ENCODE measurements at places on chromosomes 4 and X.

DNA sequence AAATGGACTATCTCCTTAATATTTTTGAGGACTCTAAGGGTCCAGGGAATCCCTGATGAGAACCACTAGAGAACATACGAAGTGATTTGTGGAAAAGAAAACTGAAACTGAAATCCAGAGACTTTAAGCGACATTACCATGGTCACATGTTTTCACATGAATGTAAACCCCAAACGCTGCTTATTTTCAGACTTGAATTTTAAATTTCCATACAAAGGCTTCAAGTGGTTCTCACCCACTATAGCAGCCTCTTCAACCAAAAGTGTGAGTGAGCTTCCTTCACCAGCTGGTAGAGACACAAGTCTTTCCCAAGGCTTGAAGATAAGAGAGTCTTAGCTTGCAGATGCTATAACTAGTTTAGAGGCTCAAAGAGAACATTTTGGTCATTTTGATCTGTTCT, 232.7 kb downstream of the MGST2 start:
- DNase-seq, result no peak

GRCh38 chr4:186082221-186082620, 13.3 kb downstream of the TLR3 start:
- DNase-seq, result no peak

- DNase-seq, result no peak
These were observed 565 bp upstream of the ZNF41 start for GRCh38 chrX:47483306-47484268.

- DNase-seq, result no peak
These were observed 104.4 kb upstream of the CXCL13 start for GRCh38 chr4:77501240-77501639.

GRCh38 chrX:20968996-20969395, 405.2 kb upstream of the CNKSR2 start:
- DNase-seq, result no peak

DNA sequence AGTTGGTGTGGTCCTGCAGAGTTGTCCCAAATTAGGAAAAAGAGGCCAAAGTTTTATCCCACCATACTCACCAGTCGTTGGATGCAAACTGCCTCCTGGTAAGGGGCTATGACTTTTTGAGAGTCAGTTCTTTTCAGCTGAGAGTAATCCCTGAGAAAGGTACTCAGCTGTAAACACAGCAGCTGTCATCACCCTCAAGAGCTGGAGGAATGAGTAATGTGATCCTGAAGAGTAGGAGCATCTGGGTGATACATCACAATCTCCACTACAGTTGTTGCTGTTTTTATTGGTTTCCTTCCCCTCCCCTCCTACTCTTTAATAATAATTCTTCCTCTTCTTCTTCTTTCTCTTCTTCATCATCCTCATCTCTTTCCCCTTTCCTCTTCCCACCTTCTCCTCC, 5.7 kb downstream of the MAGEE1 start:
- no peak for DNase-seq

- peak; percentile 23 for DNase-seq
These were observed 25.1 kb downstream of the XIAP start for GRCh38 chrX:123884809-123885408.

- no peak for DNase-seq
These were observed 8.1 kb downstream of the ENPEP start for GRCh38 chr4:110484029-110484428.

DNA sequence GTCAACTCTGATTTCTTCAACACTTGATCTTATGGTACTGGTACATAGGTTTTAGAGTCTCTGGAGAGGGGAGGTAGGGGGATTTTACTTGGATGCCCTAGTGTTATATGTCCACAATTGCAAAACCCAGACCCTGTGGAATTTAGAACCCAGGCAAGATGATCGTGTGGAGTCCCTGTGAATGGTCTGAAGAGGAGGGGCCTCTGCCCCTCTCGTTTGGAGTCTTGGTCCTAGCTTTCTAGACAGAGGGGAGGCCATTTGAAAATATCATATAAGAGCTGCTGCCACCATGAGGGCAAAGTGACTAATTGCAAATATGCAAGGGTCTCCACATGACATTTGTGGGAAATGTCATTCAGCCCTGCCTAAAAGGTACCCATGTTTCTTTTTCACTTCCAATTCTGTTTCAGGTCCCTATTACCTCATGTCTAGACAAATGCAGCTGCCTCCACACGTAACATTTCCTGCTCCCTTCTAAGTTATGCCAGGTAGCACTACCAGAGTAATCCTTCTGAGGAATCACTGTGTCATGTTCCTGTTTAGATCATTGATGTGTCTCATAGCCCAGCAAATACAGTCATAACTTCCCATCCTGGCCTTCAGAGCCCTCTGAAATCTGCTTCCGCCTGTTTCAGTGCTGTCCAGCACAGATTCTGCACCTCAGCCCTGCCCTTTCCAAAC, 126.8 kb downstream of the KLHL8 start:
- DNase-seq, result peak; percentile 37

GRCh38 chr4:174583056-174583455, 60.8 kb upstream of the HPGD start:
- no peak for DNase-seq

GRCh38 chr4:123701131-123701575, 304.6 kb downstream of the SPRY1 start:
- DNase-seq, result no peak

Measured in effector memory CD8-positive, alpha-beta T cell (primary cell).